GM20000 (cell line): ENCODE measurements at places on chromosomes 2 and 18.

DNA sequence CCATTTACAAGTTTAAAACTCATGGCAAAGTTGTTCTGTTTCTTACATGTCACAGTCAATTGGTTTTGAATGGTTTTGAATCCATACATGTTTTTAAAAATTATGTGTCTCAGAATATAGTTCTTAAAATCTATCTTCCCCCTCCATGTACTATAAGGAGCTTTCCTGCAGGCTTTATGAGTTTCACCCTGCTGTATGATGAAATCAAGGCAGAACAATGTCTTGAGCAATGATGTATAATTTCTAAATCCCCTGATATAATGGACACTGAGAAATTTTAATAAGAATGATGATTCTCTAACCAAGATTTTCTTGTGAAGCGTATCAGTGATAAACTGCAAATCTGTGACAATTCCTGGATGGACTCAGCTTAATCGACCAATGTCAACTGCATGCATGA, 10.6 kb upstream of the ZNF516 start:
- no peak for DNase-seq

GRCh38 chr18:9419956-9420631, 55.2 kb upstream of the RALBP1 start:
- no peak for DNase-seq

GRCh38 chr2:181005809-181006208, 25.4 kb downstream of the UBE2E3 start:
- no peak for DNase-seq

GRCh38 chr2:136381722-136382633, 264.0 kb upstream of the CXCR4 start:
- DNase-seq: peak; percentile 54

- DNase-seq: no peak
These were observed 23.5 kb downstream of the B3GNT7 start for GRCh38 chr2:231418820-231419640.

GRCh38 chr2:120785228-120785966, 49.7 kb downstream of the GLI2 start:
- DNase-seq: no peak

DNA sequence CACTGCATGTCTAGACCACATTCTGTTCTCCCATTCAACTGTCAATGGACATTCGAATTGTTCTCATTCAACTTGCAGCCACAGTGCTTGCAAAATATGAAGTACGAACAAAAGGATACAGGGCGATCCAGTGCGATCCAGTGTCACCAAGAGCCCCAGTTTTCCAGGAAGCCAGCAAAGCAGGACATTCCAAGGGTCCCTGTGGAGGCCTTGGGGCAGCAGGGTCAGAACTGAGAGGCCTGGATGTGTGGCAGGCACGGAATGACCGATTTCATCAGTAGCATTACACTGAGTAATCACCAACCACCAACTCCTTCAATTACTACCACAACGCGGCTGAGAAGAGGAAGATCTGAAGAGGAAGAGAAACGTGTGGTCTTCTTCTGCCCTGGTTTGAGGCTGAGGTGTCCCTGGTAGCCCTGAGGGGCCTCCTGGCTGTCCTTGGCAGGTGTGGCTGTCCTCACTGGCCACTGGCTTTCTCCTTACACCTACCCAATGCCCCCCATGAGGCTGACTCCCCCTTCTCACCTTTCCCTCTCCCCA, 172.7 kb upstream of the FHL2 start:
- DNase-seq: no peak

GRCh38 chr2:137175246-137175645, 409.9 kb downstream of the THSD7B start:
- DNase-seq: no peak

DNA sequence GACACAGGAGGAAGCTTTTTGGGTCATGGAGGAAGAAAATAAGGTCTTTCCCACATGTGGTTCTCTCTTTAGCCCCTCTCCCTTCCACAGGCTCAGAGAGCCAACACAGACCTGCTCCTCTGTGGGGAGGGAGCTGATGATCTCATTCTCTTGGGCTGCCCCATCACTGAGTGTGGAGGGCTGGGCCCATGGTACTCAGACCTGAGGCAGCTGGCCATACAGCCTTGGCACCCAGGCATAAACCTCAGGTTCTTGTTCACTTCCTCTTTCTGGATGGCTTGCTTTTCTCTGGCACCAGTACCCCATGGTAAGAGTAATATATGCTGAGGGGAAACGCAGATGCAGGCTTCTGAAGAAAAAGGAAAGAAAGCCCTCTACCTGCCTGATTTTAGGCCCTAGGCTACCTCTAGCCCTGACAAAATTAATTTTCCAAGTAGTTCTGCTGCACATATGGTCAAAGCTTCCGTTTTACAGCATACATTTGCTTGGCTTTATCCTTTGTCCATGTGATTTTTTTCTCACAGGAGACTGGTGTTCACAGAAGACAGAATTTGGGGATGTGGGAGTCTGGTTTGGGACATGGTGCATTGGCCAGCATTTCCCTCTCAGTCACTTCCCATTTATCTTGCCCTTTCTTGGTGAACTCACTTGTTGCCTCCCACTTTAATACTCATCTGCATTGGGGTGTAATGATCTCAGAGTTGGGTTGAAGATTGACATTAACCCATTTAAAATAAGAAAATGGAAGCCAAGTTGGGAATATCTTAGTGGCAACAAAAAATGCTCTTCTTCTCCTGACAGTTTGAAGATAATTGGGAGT, 11.1 kb downstream of the DHRS9 start:
- DNase-seq: no peak

- DNase-seq: no peak
These were observed 156.1 kb downstream of the HAUS1 start for GRCh38 chr18:46260016-46260878.

GRCh38 chr2:32841931-32842898, 104.5 kb upstream of the LTBP1 start:
- no peak for DNase-seq

DNA sequence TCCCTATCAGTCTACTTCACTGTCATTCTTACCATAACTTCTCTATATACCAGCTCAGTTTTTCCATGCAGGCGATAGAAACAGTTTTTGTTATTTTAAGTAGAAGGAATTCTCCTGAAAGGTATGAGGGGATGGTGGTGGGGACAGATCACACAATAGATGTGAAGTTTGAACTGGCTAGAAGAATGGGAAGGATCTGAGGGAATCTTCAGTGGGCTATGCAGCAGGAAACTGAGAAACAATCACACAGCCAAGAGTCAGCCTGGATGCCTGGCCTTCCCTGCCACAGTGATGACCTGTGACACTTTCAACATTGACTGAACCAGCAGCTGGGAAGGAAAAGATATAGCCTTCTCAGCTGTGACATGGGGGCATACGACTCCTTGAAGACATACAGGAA, 329.1 kb upstream of the GULP1 start:
- DNase-seq: no peak

- no peak for DNase-seq
These were observed 131.0 kb downstream of the SP3 start for GRCh38 chr2:173834141-173834540.

DNA sequence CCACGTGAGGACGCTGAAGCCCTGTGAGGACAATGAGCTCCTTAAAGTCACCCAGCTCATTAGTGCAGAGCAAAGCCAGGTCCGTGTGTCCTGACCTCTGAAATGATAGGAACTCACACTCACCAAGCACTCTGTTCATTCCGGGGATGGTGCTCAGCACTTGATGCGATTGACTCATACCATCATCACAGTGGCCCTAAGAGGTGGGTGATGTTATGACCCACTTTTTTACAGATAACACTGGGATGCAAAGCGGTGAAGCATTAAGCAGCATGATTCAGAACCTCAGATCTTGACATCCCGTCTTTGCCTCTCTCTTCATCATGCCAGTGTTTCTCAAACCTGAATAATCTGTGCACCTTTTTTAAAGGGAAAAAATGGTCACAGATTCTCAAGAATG, 234.8 kb downstream of the ALPK2 start:
- DNase-seq: no peak

DNA sequence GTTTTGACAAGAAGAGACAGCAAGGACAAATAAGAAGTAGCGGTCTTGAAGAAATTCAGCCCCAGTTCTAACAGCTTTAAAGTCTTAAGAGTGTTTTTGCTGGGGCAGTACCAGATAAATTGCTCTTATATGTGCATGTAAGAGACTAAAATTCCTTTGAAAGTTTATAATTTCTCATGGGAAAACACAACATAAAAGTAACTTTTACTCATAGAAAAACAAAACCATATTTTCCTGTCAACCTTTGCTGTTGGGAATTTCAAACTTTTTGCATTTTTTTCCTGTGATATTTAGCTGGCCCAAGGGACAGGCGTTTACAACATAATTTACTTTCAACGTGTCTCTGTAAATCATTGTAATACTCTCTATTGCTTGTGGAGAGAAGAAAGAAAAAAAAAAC, 767.8 kb upstream of the ZEB2 start:
- no peak for DNase-seq

GRCh38 chr2:109305490-109306167, 176.6 kb downstream of the SH3RF3 start:
- no peak for DNase-seq

- DNase-seq: no peak
These were observed 8.1 kb upstream of the DSC3 start for GRCh38 chr18:31050635-31051034.

- DNase-seq: peak; percentile 12
These were observed 219.5 kb upstream of the TANK start for GRCh38 chr2:160940699-160941098.

- DNase-seq: no peak
These were observed 16.5 kb downstream of the TMEM178A start for GRCh38 chr2:39682066-39682692.

- no peak for DNase-seq
These were observed 7.4 kb downstream of the CERKL start for GRCh38 chr2:181649436-181649979.

- DNase-seq: no peak
These were observed 35.3 kb downstream of the CRACDL start for GRCh38 chr2:98900721-98901120.

DNA sequence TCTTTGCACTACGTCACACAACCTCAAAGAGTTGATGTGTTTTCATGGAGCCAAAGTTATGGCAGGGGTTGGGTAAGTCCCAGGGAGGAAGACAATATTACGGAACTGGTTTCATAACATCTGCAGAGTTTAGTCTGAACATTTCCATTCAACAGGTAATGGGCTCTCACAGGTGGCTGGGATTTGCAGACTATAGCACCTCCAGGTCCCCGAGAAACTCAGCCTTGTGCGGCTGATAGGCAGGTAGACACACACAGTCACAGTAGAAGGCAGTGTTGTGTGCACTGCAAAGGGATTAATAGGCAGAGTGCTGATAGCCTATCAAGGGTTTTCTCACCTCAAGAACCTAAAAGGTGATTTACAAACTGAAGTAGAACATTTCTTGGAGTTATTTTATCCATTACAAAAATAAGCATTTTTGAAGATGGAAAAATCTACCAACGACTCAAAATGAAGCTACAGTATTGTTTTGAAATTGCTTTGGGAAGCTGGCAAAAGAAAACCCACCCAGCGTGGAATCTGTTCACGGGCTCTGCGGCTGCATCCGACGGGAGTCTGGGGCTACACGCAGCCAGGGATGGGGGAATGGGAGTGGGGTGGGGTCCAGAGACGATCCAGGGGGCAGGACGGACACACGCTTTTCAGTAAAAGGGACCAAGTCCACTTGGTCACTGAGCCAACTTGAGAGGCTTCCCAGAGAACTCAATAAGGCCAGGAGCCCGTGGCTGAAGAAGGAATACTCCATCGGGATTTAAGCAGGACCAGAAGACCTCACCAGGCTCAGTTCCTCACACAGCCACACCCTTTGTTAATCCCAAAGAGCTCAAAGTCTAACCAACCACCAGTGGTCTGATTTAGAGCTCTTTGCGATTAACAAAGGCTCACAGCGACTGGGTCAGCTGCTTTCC, 82.9 kb downstream of the CHRNA1 start:
- no peak for DNase-seq

- DNase-seq: no peak
These were observed 25.9 kb downstream of the MALT1 start for GRCh38 chr18:58697146-58697545.

DNA sequence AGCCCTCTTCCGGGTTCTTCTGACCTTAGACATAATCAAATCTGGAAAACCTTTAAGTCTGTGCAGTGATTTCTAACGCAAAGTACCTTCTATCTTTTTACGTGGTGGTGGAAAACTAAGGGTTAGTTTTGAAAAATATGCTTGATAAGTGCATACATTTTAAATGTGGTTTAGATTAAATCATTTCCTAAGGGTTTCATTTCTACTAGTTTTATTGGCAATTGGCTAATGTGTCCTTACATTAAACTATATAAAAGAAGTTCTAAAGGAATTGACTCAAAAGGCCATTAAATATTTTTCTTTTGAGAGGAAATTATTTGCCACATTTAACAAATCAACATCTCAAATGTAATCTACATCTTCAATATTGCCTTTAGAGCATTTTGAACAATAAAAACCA, 268.3 kb upstream of the THUMPD2 start:
- DNase-seq: no peak

GRCh38 chr2:100621371-100621951, 58.7 kb downstream of the PDCL3 start:
- DNase-seq: no peak

GRCh38 chr2:240873805-240874714, 5.4 kb downstream of the AGXT start:
- no peak for DNase-seq

GRCh38 chr2:217831306-217831705, 171.5 kb downstream of the TNS1 start:
- DNase-seq: no peak

- DNase-seq: no peak
These were observed 266.6 kb upstream of the SIX2 start for GRCh38 chr2:45275806-45276205.

DNA sequence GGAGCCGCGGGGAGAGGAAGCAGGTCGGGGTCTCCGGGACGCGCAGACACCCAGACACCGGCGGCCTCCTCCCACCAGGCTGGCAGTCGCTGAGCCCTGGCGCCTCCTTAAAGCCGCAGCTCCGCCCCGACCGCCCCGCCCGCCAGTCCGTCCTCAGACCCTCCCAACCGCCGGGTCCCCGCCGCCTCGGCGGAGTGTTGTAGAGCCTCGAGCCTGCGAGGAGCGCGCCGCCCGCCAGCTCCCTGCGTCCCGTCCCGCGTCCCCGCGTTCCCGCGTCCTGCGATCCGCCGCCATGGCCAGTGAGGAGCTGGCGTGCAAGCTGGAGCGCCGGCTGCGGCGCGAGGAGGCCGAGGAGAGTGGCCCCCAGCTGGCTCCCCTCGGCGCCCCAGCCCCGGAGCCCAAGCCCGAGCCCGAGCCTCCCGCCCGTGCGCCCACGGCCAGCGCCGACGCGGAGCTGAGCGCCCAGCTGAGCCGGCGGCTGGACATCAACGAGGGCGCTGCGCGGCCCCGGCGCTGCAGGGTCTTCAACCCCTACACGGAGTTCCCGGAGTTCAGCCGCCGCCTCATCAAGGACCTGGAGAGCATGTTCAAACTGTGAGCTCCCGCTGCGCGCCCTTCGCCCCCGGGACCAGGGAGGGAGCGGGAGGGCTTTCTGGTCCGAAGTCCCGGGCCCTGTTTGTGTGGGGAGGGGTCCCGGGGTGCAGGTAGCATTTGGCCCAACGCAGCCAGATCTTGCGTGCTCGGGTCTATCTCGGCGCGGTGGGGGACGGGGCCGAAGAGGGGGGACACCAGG, at the start of gene EFHD1:
Gene EFHD1 (plus strand): TSS at position 192 of the 793 bp plus-strand sequence. CDS start 101 bp downstream, at position 293.
- peak; percentile 68 for DNase-seq

- no peak for DNase-seq
These were observed 348.2 kb downstream of the CTNNA2 start for GRCh38 chr2:79861059-79861374.

GRCh38 chr18:68714366-68714711, 569 bp downstream of the TMX3 start:
- DNase-seq: peak; percentile 32

GRCh38 chr2:184769023-184769422, 170.7 kb downstream of the ZNF804A start:
- no peak for DNase-seq
